SK-MEL-5 (cell line): ENCODE measurements at places on chromosomes 1 and 21.

- no peak for DNase-seq
Observed at GRCh38 chr1:34166191-34166624, 1.2 kb upstream of the CSMD2 start.

- DNase-seq, result no peak
Observed at GRCh38 chr1:218946147-218946546, 227.5 kb upstream of the LYPLAL1 start.

GRCh38 chr1:215911406-215911968, 344.4 kb downstream of the KCTD3 start:
- DNase-seq, result peak; percentile 9

DNA sequence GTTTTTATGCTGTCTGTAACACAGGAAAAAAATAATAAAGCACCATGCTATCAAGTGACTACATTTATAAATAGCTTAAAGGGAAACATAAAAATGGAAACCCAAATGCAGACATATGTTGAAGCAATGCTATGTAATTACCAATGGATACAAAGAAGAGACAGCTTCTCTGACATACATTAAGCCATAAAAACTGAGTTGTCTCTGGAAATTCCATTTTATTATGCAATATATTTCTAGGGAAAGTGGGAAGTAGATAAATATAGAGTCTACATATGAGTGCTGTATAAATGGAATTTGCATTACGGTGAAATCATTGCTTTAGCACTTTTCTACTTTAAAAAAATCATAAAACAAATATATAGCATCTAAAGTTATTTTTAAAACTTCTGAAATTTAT, 135.2 kb upstream of the COL11A1 start:
- no peak for DNase-seq

DNA sequence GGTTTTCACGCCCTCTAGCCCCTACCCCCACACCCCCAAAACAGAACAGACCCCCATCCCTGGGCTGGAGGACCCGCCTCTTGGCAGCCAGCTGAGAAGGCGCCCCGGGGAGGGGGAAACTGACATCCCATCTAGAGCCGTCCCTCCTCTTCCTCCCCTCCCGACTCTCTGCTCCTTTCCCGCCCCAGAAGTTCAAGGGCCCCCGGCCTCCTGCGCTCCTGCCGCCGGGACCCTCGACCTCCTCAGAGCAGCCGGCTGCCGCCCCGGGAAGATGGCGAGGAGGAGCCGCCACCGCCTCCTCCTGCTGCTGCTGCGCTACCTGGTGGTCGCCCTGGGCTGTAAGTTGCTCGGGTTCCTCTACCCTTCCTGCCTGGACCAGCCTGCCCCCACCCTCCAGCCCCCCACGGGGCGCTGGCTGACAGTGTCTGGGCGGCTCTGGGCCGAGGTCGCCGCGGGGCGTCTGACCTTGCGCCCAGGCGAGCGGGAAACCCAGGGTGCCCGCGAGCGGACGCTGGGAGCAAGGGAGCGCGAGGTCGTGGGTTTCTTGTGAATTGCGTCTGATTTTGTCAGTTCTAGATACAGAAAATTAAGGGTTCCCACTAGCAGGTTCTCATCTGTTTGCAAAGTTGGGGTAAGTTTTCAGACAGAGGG, 618 bp downstream of the JAM2 start:
- peak; percentile 3 for DNase-seq

DNA sequence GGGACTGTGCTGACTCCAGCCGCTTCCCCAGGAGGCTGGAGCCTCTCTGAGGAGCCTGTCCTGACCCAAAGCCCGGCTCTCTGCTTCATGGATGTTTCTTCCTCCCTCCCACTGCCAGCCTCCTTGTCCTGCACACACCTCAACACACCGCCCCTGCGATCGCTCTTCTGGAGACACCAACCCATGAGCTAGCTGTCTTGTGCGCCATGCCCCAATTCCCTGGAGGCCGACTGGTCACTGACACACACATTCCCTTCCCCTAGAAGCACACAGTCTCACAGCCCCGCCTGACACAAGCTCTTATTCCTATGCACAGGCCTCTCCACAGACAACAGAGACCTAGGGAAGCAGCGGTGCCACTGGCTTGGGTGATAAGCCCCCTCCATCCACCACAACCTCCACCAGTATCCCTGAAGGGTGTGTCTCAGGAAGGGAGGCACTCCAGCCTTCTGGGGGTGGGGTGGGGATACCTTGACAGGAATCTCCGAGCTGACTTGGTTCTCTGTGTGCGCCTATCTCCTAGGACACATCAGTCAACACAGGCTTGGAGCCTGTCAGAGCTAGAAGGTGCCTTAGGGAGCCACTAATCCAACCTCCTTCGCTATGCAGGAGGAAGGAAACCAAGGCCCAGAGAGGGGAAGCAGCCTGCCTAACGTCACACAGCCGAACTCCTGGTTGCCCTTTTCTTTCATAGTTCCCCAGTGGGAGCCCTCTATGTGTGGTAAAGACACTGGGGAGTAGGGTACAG, 31.1 kb downstream of the AHDC1 start:
- DNase-seq, result no peak

GRCh38 chr21:22356663-22357062, 1358.5 kb downstream of the NCAM2 start:
- DNase-seq, result no peak

DNA sequence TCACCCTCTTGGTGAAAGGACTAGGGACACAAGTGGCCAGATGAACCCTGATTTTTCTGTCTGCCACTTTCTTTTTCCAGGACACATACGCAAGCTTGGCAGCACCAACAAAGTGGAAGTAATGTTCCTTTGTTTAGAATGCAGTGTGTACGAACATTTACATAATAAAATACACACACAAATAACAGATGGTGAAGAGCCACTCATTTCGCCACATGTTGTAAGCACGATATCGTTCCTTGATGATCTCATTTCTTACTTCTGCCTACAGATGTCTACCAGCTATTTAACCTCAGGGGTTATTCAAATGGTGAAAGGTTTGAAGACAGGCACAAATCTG, 670.2 kb upstream of the CXADR start:
- no peak for DNase-seq

DNA sequence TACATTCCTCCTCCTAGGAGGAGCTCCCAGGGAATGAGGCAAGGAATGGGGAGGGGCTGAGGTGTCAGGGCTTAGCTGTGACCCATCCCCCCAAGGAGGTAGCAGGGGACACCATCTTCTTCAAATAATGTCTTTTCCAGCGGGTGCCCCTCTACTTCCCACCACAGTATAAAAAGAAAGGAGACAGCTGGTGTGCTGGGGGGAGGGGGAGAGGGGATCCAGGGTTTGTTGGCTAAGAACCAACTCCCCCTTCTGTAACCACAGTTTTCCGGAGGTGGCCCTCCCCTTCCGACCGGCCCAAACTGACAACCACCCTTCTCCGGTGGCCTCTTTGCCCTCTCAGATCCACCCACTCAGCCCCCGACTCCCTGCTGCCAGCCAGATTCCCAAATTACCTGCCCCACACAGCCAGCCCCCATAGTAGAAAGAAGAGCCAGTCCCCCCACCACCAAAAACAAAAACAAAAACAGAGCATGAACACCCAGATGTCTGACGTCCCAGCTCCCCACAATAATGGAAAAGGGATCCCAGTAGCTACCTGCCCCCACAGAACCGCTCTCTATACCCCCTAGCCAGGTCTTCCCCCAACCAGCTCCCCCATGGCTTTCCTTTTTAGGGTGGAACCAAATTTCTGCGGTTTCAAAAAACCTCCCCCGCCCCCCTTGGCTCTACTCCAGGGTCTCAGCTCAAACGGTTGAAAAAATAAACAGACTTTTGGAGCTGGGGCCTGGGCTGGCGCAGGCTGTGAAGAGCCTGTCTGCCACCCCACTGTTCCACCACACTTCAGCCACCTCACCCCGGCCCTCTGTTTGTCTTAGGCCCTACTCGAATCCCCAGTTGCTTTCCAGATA, 2.1 kb downstream of the ARHGEF2 start:
- DNase-seq, result no peak

DNA sequence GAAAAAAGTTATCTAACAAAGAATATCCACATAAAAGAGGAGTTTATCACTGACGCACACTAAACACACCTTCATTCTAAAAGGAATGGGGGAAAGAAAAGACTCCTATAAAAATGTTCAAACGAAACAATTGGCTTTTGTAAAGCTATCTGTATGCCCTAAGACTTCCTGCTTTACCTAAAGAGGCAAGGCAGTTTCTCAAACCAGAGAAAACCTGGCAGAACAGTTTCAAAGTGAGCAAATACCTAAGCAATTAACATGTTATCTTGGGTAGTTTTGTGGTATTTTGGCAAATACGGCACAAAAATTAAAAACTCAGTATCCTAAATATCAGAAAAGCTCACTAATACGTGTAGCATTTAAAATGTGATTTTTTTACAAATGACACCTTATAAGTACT, 1.9 kb downstream of the PUM1 start:
- peak; percentile 16 for DNase-seq

DNA sequence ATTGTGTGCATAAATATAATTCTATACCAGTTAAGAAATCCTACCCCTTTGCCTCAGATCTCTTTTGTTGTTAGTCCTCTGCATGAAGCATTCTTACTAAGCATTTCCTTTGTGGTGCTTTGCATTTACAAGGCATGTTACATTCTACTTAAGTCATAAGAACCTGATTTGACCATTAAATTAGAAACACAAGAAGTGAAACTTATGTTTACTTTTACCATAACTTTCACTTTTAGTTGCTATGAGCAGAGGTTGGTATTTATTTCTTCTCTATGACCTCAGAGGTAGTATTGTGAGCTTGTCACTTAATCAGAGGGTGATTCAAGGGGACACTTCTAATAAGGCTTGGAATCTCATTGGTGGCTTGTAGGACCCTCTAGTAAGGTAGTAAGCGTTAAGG, 9.0 kb downstream of the FAM20B start:
- DNase-seq, result no peak

DNA sequence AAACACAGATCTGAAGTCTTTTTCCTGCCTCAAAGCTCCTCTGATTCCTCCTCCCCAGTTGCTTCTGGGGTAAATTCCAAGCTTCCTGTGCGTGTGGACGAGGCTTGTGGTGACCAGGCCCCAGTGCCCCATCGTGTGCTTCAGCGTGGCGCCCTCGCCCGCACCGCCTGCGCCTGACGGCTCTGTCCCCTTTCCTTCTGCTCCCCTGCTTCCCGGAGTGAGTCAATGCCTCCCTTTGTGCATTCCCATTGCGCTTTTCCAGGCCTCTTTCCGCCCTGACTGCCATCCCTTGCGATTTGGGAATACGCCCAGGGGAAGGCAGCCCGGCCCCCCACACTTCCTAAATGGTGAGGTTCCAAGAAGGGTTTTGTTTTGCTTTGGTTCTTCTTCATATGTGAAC, 36.3 kb downstream of the FAAP20 start:
- no peak for DNase-seq

GRCh38 chr1:160400223-160400645, at the start of gene VANGL2:
VANGL2 (plus strand) TSS chr1:160400564; CDS start chr1:160415838, 15,274 bp downstream.
- peak; percentile 70 for DNase-seq

- no peak for DNase-seq
Observed at GRCh38 chr1:31570906-31571305, 5.4 kb upstream of the TINAGL1 start.

DNA sequence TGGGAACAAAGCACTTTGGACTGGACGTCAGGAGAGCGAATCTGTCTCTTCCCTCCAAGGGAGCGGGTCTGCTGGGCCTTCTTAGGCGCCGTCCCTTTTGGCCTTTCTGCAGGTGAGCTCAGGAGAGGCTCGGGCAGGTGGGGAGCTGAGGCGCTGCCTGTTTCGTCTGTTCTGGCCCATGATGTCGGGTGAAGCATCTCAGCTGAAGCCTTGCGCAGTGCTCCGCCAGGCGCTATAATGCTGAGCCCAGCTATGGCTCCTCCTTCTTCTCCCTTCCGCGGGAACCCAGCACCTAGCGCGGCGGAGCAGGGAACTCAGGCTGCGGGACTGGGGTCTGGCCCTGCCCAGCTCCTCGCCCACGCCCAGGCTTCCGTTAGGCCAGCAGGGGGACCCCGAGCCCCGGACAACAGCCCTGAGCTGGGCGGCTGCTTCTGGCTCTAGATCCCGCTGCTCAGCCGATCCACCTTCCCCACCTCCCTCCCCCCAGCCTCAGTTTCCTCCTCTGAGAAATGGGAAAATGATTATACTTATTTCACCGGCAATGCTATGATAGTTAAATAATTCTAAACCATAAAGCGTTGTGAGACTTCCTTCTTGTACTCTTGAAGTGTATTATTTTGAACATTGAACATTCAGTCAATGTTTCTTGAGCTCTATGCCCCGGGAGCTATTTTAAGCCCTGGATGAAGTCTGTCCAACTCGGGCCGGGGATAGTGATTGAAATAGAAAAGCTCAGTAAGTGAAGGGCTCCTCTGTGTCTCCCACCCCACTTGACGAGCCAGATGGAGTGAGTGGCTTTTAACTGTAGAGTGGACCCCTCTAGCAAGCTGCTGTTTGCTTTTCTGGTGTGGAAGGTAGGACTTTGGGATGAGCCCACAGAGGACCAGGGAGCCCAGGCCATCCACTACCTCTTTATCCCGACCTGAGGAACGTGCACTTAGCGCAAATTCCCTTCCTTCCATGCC, 9.6 kb upstream of the ADORA1 start:
- peak; percentile 70 for DNase-seq

DNA sequence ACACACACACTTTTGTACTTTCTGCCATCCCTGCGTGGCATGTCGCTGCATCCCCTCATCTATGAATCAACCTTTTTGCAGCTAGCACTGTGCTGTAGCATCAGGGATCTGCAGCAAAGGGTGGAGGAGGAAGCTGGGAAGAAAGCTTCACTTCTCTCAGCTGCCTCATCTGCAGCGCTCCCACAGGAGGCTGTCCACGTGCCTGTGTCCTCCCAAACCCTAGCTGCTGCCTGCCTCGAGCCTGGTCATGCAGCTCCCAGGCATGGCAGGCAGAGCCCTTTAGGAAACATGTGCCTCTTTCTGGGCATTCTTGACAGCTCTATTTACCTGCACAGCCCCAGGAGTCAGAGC, 262.1 kb upstream of the SGIP1 start:
- peak; percentile 79 for DNase-seq

- no peak for DNase-seq
Observed at GRCh38 chr1:193574913-193575312, 388.5 kb upstream of the B3GALT2 start.

GRCh38 chr21:38833117-38833516, 27.4 kb downstream of the ETS2 start:
- no peak for DNase-seq

GRCh38 chr21:45931397-45931969, 50.1 kb upstream of the COL6A1 start:
- DNase-seq, result no peak

- DNase-seq, result no peak
Observed at GRCh38 chr1:114032271-114033215, 53.3 kb downstream of the OLFML3 start.

GRCh38 chr1:89087241-89087640, 22.2 kb upstream of the GBP1 start:
- no peak for DNase-seq

- no peak for DNase-seq
Observed at GRCh38 chr1:9352377-9353134, 59.9 kb downstream of the SPSB1 start.

- DNase-seq, result no peak
Observed at GRCh38 chr1:59664166-59664565, 150.6 kb upstream of the HOOK1 start.

GRCh38 chr1:119908661-119909060, 12.3 kb upstream of the ADAM30 start:
- DNase-seq, result no peak

- no peak for DNase-seq
Observed at GRCh38 chr1:161225178-161225533, 704 bp upstream of the TOMM40L start.
